ENCODE measurements at places on chromosomes 6 and 20.

DNA sequence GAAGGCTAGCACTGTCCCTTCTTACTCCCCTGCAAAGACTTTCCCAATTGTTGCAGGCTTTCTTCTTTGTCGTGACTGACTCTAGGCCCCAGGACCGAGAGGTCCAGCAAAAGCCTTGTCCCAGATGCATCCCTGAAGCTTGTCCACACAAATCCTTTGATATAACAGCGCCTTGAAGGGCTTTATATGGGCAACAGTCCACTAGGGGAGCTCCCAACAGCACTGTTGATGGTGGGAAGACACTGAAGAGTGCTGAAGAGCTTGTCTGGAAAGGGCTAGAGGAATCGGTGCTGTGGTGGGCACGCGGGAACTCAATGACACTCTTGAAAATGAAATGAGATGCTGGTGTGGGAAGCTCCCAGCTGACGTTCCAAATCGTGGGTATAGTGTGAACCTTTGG lies 316.1 kb upstream of the CDH4 start:
- no peak for DNase-seq

- DNase-seq = no peak
Observed at GRCh38 chr6:31202259-31203166, 32.0 kb upstream of the POU5F1 start.

DNA sequence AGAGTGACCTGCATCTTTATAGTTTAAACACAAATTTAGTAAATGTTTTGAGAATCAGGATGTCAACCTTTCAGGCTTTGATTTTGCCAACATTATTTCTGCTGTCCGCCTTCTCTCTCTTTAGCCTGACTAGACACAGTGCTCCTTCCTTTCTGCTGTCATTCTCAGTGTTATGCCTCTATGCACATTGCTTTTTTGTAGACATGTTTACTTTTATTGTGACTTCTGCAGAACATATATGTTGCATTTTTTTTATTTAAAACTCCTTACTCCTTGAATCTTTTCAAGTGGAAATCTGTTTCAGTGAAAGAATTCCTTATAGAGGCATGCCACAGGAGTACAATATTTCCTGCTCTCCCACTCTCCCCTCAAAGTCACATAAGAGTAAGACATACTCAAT lies 64.2 kb downstream of the LAMA4 start:
- DNase-seq = no peak

GRCh38 chr6:42280966-42281533 lies 63.4 kb upstream of the MRPS10 start:
- DNase-seq = no peak

DNA sequence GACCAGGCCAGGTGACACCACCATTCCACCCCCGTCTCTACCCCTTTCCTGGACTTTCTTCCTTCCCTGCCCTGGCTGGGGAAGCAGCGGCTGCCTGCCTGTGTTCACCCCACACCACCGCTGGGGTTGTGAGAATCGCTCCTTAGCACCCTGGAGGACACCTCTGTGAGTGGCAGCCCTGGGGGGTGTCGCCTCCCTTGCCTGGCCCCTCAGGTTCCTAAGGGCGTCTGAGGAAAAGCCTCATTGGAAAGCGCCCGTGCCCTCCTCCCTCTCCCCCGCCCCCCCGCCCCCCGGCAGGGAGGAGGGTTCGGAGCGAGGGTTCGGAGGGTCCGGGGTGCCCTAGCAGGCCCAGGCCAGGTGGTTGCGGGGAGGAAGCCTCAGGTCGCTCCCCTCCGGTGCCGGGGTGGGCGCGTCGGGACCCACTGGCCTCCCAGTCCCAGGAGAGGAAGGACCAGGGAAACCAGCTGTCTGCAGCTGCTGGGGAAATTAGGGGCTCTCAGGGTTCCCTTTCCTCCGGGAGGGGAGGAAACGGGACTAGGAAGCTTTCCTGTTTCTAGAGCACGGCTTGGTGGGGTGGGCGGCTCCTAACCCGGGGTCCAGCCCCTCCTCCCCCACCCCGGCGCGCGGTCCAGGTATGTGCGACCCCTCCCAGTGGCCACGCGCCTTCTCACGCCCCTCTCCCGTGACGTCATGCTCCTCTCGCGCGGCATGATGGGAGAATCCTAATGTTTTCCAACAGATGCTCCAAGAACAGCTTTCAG lies at the start of gene PHACTR3:
PHACTR3 (plus strand) TSS at position 760 of the 761 bp plus-strand sequence. CDS start 475 bp downstream, outside the sequence.
- no peak for DNase-seq

DNA sequence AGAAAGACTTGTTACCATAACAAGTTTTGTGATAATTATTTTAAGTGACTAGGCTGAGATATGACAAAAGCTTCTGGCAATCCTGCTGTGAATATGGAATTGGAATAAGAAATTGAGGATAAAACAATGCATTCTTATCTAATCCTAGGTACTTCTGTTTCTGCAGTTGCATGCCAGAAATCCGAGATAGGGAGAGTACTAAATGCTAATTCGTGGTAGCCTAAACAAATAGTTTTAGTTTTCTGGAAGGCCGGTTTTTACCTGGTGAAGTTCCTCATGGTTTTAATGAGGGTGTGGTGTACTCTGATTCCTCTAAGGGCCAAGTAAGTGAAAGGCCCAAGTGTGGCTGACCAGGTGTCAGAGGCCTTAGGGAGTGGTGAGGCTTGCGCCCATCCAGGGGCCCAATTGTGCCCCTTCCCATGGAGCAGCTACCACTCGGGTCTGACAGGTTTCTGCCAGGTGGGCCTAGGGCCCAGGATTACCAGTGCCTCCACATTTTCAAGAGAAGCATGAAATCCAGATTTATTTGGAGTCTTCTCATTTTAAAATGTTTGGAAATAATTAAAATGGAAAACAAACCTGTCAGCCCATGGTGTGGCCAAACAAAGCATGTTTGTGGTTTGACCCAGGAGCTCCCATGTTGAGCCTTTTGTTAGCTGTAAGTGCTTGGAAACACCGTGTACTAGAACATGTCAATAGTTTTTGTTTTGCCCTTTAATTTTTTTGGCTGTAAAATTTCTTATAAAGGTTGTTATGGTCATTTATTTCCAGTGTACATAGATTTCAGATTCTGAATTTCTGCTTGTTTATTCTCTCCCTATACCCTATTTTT lies 6.6 kb downstream of the PLCB4 start:
- no peak for DNase-seq

- DNase-seq = no peak
Observed at GRCh38 chr6:113414511-113414910, 442.6 kb upstream of the MARCKS start.

DNA sequence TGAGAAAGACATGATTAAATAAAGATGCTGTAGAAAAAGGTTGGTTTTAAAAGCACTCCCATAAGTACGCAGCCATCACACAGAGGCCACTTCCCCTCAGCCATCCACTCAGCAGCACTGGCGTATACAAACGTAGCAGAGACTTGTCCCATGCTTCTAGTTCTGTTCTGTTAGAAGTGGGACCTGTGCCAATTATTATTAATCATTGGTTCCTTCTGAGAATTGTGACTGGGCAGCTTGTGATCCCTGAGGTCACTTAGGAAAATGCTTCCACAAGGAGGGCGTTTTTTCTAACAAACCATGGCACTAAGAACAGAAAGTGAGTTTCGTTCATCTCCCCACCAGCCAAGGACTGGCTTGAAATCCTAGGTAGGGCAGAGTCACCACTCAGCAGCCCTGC lies 53.9 kb downstream of the FAM120B start:
- DNase-seq = no peak

DNA sequence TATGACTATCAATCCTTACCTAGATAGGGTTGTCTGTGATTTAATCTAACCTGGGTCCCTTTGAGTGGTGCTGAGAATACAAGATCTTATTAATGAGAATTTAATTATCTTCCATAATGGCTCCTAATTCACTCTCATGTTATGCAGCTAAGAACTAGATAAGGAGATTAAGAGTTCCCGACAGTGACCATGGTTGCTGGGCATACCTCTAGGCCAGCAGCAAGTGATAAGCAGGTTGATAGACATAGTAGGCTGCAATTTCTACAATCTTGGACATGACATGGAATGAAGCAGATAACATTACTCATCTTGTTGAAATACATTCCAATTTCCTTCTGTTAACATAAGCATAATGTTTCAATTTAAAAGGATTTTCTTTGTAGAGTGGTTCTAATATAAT lies 27.1 kb downstream of the SPACA1 start:
- no peak for DNase-seq

- DNase-seq = no peak
Observed at GRCh38 chr20:17990278-17990972, 21.6 kb downstream of the MGME1 start.

GRCh38 chr20:35661053-35661452 lies 3.6 kb downstream of the CPNE1 start:
- DNase-seq = no peak

DNA sequence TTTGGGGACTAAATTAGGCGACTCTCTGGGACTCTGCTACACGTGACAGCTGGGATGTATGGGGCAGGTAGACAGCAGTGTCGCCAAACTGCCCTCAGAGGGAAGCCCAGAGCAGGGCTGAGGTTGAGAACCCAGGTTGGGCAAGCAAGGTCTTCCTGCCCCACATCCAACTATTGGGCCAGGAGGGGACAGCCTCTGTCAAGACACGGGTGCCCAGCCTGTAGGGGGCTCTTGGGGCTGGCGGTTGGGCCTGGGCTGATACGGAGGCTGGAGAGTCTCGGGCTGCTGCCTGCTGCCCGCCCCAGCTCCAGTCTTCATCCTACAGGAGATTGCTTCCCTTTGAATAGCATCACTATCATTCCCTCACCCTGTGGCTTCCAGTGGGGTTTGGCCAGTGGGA lies 33.3 kb downstream of the CPNE5 start:
- no peak for DNase-seq

- no peak for DNase-seq
Observed at GRCh38 chr6:166465671-166466087, 82.9 kb upstream of the MPC1 start.

DNA sequence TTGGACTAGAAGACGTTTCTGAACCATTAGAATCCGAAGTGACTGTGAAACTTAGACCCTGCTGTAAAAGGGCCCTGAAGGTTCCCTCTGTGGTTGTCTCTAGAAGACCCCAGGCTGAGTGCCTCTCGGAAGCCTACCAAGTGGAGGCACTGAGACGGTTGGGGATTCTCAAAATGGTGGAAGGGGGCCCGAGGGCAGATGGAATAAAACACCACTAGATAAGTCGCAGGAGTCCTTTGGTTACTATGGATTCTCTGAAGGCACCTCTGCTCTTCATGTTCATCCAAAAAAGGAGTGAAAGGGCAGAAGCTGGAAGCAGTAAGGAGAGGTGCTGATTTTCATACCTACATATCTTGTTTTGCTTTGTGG lies 4.0 kb upstream of the TFAP2D start:
- DNase-seq = no peak

- DNase-seq = no peak
Observed at GRCh38 chr6:166313255-166314070, 5.3 kb upstream of the PRR18 start.

DNA sequence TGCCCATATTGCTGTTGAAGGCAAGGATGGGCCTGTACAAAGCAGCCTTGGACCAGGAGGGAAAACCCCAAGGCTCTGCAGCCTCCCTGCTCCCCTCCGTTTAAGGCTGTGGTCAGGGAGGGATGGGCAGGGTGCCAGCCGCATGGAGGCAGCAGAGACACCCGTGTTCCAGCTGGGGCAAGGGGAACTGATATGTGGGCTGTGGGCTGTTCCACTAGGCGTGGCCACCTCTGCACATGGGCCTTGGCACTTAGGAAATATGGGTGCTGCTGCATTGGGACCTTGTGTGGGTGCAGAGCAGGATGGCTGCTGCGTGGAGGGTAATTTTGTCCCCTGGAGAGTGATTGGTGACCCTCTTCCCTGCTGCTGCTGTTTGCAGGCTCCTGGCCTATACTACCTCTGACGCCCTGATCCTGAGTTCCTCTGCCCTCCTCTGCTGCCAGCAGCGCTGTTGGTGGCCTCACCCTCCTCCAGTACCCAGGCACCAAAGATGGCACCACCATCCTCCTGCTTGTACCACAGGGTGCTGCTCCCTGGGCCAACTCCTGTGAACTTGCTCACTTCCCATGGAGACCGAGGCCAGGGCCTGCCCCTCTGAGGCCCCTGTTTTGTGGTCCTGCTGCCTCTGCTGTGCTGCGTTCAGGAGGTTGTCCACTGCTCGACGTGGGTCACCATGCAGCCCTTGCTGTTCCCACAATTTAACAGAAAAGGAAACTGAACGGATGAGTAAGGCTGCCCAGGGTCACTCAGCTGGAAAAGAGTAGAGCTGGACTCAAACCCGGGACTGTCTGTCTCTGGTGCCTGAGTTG lies 35.3 kb downstream of the PANK2 start:
- DNase-seq = no peak

DNA sequence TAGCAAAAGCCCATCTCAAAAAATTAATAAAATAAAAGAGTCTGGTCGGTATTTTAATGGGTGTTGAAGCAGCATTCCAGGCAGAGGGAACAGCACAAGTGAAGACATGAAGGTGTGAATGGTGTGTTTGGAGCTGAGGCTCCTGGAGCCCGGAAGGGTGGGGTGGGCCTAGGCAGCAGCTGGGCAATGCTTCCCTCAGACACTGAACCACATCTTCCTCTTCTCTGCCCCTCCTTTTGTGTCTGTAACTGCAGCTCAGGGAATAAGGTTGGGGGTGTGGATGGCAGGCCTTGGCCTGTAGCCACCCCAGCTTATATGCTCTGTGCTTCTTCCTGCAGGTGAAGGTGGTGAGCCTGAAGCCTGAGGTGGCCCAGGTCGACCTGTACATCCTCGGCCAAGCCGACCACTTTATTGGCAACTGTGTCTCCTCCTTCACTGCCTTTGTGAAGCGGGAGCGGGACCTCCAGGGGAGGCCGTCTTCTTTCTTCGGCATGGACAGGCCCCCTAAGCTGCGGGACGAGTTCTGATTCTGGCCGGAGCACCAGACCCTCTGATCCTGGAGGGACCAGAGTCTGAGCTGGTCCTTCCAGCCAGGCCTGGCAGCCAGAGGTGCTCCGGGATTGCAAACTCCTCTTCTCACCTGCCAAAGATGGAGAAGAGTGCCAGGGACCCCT lies 26.6 kb downstream of the POFUT1 start:
- no peak for DNase-seq

Measured in cortex of kidney (tissue), 1 donor.